ENCODE measurements at places on chromosomes 4 and X. TPM values are rescaled to one million over a fixed set of nuclear protein-coding genes. Genes with fewer than 3 reads are reported as not detected.

The ARHGEF38 gene
- total RNA-seq: 1.6 TPM

DNA sequence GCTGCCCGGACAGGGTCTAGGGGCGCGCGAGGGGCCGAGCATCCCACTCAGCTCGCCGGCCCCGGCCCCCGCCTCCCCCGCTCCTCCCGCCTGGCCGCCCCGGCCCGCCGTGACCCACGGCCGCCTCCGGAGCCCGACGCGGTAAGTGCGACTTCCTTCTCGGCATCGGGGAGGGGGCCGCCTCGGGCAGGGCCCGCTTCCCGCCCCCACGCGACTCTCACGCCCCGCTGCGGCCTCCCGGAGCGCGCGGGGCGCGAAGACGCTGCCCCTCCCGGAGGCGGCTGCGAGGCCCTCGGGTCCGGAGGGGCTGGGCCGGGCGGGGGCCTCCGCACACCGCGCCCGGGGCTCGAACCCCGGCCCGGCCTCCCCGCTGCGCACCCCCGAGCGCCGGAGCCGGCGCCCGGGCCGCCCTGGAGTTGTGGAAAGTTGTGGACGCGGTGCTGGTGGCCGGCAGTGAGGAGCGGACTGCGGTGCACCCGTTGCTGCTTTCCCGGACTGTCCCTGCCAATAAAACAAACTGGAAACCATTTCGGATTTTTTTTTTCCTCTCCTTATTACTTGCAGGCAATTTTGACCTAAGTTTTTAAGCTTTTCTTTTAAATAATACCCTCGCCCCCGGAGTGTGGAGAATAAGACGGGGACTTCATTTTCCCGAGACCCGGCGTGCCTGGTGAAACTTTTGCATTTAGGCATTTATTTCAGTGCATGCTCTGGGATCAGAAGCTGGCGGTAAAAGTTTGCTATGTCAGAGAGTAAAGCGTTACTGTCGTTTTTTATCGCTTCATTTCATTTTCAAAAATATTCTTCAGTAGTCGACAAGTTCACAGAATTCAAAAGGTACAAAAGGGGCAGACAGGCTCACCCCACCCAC lies 13.0 kb upstream of the TMEM156 start:
- peaks cover 25% of the 10 kb centered on the region for H3K4me1 ChIP-seq
- no peaks in the 10 kb centered on the region for H3K27me3 ChIP-seq
- H3K4me3 ChIP-seq: peak overlapping the region; percentile 92
- DNase-seq: no peak
- H3K36me3 ChIP-seq: no peaks in the 10 kb centered on the region
- H3K27ac ChIP-seq: peak overlapping the region; percentile 96

The AFM gene
- 0.26 TPM for total RNA-seq

DNA sequence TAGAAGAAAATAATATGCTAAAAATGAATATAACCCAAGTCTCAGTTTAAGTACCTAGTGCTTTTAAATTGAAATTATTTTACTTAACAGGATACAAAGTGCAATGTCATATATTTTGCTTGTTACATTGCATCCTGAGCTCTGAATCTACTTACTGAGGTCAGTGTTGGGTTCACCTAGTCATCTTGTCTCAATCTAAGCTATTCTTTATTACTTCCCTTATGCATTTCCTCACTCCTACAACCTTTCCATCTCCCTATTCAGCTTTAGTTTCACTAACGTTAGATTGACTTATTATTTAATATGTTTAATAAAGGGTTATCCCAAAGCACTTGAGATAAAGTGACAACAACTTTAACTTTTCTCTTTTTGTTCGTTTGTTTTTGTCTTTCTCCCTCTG lies 483.7 kb downstream of the FSTL5 start:
- peaks cover 1% of the 10 kb centered on the region for H3K36me3 ChIP-seq
- H3K4me3 ChIP-seq: no peak overlapping the region
- H3K27ac ChIP-seq: no peak overlapping the region
- DNase-seq: no peak
- H3K27me3 ChIP-seq: no peaks in the 10 kb centered on the region

The ADGRL3 gene
- total RNA-seq: 5.6 TPM

- H3K36me3 ChIP-seq: peaks cover 21% of the 10 kb centered on the region
- no peak overlapping the region for H3K27ac ChIP-seq
- no peak for DNase-seq
- peaks cover 16% of the 10 kb centered on the region for H3K4me1 ChIP-seq
- no peak overlapping the region for H3K4me3 ChIP-seq
Measured at GRCh38 chr4:112279025-112279881, 6.5 kb downstream of the TIFA start.

DNA sequence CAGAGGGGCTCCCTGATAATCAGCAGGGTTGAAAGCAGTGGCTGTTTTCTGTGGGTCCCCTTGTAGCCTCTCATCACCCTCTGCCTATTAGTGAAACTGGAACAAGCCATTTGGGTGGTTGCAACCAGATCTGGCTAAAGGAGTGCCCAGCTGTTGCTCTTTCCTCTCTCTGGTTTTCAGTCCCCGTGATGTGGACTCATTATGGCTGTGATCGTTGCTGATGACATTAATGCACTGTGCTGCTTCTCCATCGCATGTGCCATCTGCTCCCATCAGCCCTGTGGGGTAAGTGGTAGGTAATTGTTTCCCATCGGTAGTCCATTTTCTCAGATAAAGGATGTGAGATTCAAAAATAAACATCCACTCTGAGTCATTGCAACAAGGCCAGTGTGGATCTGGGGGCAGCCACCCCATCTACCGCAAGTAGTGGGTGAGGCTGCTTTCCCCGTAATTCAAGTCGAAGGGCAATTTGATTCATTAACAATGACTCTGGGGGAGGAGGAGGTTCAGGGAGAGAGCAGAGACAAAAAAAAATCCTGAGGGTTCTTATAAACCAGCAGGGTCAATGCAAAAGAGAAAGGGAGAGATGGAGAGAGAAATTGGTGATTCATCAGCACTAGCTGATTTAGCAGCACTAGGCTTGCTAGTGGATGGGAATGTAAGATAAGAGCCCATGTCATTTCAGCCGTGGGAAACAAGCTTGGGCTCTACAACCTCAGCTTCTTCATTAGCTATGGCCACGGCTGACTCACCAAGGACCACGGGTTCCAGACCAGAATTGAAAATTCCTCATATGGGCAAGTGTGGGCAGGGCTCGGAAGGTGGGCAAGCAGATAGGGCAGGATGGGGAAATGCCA lies 357.8 kb downstream of the MID1IP1 start:
- H3K36me3 ChIP-seq: no peaks in the 10 kb centered on the region
- H3K4me3 ChIP-seq: no peak overlapping the region
- no peak for DNase-seq
- H3K27ac ChIP-seq: no peak overlapping the region
- peaks cover 7% of the 10 kb centered on the region for H3K4me1 ChIP-seq

- no peaks in the 10 kb centered on the region for H3K27me3 ChIP-seq
- peaks cover 2% of the 10 kb centered on the region for H3K36me3 ChIP-seq
- H3K27ac ChIP-seq: no peak overlapping the region
- no peak for DNase-seq
Measured at GRCh38 chr4:91936311-91936710, 367.5 kb upstream of the GRID2 start.

The DDIT4L gene
- total RNA-seq: 2.6 TPM

DNA sequence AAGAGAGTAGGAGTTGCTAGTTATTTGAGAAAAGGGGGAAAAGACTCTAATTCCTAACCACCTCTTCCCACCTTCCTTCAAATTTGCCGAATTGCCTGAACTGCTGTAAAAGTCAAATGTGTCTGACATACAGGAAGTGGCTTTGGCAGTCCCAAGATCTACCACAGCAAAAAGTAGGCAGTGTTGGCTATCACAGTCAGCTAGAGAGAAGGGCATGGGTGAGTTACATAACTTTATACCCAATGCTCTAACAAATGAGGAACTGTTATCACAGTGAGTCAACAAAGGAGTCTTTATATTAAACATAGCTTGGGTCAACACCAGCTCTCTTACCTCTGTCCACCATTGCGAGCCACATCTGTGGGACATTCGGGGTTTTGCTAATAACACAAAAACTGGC lies 2.4 kb upstream of the MBNL3 start:
- peak overlapping the region; percentile 95 for H3K4me3 ChIP-seq
- no peaks in the 10 kb centered on the region for H3K36me3 ChIP-seq
- H3K27ac ChIP-seq: no peak overlapping the region

DNA sequence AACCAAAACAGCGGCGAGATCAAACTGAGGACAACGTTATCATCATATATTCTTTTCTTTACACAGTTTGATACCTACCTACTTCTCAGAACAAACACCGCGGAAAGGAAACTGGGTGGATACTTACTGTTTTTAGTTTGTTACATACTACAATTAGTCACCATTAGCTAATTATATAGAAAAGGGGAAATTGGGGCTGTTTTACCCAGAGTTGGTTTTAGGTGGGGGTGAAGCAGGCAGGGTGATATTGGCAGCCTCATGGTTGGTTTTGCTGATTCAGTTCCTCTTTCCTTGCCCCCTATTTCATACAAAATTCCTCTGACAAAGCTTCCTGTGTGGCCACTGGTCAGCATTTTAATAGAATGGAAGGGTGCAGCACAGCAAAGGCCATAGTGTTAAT lies 77.8 kb downstream of the SORBS2 start:
- DNase-seq: no peak
- no peak overlapping the region for H3K4me3 ChIP-seq
- peaks cover 4% of the 10 kb centered on the region for H3K4me1 ChIP-seq

DNA sequence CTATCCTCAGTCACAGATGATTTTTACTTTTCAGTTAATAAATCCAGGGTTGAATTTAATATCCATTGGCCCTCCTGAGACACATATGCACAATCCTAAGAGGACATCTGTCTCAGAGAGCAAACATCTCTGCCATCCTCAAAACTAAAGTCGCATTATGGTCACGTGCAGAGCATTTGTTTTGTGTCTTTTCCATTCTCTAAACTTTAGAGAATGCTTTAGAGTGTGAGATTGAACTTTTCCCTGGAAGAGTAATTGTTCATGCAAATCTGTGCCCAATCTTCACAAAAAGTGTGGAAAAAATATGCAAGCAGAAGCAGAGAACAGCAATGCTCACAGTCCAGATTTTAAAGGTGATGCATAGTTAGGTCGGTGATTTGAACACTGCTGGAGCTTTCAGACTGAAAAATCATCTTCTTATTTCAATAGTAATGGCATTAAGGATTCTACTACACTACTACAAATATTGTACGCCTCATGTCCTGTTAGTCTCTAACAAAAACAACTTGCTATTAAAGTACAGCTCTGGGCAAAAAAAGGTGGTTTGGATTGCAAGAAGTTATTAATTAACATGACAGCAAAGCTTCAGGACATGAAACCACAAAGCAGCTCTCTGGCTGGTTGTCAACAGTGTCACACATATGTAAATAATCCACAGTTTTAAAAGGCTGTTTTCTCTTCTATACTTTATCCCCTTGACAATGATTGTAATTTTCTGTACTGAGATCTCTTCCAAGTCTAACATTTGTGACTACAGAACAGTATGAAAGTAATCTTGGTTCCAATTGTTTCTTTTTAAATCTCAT lies 19.9 kb downstream of the DCHS2 start:
- no peak overlapping the region for H3K4me3 ChIP-seq
- H3K27ac ChIP-seq: no peak overlapping the region
- peaks cover 4% of the 10 kb centered on the region for H3K27me3 ChIP-seq
- H3K36me3 ChIP-seq: no peaks in the 10 kb centered on the region
- DNase-seq: no peak
- H3K4me1 ChIP-seq: peaks cover 7% of the 10 kb centered on the region
